ENCODE measurements at places on chromosomes 7 and 10.

DNA sequence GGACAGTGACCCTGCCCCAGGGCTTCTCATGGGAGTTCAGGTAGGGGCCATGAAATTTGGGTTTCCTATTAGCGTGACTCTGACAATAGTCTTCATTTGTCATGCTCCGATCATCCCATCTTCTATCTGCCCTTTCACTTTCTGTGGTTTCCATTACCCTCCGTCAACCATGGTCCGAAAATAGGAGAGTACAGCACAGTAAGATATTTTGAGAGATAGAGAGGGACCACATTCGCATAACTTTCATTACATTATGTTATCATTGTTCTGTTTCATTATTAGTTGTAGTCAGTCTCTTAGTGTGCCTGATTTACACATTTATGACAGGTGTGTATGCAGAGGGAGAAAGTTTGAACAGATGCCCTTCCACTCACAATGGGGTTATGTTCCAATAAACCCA, 649.2 kb downstream of the SDK1 start:
- peak; percentile 25 for ATAC-seq

GRCh38 chr7:90210981-90211380, 559 bp upstream of the STEAP2 start:
- no peak for ATAC-seq

DNA sequence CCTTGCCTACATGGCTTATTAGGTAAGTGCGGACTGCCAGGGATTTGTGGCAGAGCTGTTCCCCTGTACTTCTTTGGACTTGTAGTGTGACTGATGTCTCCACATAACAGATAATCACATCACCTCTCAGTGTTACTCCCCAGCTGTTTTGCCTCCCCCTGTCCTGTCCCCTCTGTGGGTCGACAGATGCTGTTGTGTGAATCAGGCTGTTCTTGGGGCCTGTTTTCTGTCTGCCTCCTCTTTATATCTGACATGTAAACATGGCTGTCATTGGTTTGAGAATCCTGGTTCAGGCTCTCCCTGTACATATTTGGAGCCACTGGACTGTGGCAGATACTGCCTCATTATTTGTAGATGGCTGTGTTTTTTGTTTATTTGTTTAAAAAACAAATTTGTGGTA, 22.7 kb downstream of the CCNY start:
- ATAC-seq, result no peak

- no peak for ATAC-seq
These were observed 330.4 kb upstream of the SEMA3A start for GRCh38 chr7:84524714-84525694.

DNA sequence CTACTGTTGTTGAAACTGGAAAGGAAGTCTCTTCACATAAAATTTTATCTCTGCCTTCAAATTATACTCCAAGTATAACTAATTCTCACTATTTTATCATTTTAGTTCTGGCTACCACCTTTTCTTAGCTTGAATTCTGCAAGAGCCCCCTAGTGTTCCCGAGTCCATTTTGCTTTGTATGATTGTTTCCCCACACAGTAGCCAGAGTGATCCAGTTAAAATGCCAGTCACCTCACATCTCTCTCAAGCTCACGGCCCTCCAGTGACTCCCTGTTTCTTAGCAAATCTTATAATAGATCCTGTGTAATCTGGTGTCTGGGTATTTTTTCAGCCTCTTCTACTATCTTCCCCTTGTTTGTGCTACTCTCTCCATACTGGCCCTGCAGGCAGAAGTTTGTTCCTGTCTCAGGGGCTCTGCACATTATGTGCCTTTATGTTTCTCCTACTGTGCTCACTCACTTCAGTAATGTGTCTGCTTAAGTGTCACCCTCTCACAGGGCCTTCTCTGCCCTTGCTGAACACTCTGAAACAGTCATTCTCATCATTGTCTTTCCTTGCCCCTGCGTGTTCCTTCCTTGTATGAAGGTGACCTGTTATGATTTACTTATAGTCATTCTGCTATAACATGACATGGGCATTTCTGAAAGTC, 8.9 kb downstream of the WAC start:
- no peak for ATAC-seq

DNA sequence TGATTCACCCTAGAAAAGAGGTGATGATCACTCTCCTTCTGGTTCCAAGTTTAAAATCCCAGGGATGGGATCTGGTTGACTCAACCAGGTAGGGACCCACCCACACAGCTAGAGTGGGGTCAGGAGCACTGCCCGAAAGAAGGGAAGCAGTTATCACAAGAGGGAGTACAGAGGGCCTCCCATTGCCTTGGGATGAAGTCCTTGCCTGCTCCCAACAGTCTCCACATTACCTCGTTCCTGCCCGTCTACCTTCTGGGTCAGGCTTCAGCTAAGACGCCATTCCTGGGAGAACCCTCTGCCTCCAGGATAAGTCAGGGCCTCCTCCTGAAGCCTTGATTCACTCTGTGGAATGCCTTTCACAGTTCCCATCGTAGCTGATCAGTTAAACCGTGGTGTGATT, 23.8 kb downstream of the ZMIZ2 start:
- no peak for ATAC-seq

GRCh38 chr7:87960239-87960638, 26.2 kb downstream of the ADAM22 start:
- ATAC-seq, result no peak

- no peak for ATAC-seq
These were observed 453.5 kb upstream of the SEMA3A start for GRCh38 chr7:84647797-84648757.

GRCh38 chr7:80991654-80992053, 72.8 kb upstream of the SEMA3C start:
- no peak for ATAC-seq

GRCh38 chr10:85655411-85655810, 711.2 kb downstream of the GRID1 start:
- no peak for ATAC-seq

GRCh38 chr10:81876253-81877077, 1.5 kb downstream of the NRG3 start:
- no peak for ATAC-seq

DNA sequence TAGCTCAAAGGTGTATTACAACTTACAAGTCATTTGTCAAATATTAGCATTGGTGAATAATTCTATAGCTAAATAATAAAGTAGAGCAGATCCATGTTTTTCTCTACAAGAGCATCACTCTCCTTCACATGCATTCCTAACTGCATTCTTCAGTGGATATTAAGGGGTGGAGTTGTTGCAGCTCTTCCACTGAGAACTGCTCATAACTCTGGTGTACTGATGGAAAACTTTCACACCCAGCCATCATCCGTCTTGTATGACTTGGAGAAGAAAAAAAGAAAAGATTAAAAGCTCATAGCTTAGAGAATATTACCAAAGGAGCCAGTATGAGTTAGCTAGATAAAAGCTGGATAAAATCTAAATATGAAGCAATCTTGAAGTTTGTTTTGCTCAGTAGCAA, 10.2 kb upstream of the FAM13C start:
- no peak for ATAC-seq

DNA sequence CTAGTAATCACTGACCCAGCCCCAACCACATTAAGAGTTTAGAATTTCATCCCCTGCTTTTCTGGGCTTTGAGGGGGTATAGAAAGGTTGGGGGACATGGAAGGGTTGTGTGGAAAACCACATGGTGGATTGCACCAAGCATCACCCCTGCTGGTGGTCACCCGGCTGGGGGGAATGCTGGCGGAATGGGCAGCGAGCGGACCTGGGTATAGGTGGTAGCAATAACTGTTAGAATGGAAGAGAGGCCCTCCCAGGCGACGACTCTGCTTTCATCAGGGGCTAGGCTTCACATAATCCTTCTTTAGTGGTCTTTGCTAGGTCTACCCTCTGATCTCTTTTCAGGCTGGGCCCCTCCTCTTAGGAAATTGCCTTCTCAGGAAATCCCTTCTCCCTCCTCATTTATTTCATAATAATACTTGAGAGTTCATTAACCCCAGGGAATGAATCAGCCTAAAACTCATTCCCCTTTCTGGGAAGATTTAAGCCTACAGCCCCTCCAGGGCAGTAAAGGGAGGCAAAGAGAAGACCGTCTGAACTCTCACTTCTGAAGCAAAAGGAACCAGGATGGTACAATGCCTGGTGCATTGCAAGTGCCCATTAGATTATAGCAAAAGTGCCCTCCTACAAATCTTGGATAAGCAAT, 90.7 kb upstream of the LEP start:
- ATAC-seq, result no peak

GRCh38 chr7:40288827-40289226, 154.0 kb downstream of the SUGCT start:
- ATAC-seq, result no peak

DNA sequence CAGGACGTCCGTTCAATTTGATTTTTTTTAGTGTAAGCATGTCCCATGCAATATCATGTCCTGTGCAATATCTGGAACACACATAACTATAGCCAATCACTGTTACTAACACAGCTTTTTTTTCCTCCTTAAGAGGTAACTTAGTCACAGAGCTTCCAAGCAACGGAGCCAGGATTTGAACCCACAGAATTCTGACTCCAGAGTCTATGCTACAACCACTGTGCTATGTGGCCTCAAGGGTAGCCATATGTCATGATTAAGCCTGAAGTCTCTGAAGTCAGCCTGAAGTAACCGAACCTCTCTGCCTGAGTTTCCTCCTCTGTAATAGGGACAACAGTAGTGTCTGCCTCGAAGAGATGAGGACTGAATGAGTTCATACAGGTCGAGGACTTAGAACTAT, 42.2 kb upstream of the TCF7L2 start:
- ATAC-seq, result no peak

DNA sequence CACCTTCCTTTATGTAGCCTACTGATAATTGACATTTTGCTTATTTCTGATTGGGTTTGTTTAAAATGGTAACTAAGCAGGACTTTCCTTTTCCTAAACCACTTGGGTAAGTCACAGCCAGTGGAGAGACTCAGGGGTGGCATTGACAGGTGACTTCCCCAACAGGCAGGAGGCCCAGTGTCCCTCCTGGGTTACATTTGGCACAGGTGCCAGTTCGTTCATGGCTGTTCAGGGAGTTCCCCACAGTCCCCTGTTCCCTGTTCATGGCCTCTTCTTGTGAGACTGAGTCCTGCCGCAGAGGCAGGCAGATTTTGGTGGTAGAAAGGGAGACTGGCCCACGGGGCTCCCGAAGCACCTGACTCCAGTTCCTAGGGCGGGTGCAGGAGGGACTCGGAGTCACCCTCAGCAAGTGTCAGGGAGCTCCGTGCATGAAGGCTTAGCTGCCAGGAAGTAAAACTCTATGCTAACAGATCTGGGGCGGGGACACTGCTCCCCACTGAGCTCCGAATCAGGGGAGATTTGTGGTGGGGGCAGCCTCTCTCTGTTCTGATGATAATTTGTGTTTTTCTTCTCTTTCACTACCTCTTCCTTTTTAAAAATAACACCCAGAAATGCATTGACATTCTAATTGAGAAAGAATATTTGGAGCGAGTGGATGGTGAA, 84.1 kb downstream of the EZH2 start:
- ATAC-seq, result no peak

- ATAC-seq, result no peak
These were observed 131.6 kb upstream of the TMEM72 start for GRCh38 chr10:44779511-44779910.

DNA sequence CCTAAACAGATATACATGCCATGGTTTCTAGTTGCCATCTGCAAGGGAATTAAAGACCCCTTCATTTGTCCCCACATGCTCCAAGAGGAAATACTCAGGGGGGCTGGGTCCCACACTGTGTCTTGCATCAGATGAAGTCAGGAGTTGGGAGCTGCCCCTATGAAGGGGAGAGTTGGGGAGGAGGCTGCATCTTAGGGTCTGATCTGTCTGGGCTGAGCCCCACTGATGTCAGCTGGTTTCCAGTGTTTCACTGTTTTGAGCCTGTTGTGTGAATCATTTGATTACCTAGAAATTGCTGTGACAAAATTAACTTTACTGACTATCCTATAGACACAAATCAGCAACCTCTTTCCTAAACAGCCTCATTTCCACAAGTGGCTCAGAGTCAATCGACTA, 4.9 kb upstream of the ADCY1 start:
- no peak for ATAC-seq

GRCh38 chr7:16847381-16847860, 34.4 kb downstream of the AGR3 start:
- ATAC-seq, result no peak

DNA sequence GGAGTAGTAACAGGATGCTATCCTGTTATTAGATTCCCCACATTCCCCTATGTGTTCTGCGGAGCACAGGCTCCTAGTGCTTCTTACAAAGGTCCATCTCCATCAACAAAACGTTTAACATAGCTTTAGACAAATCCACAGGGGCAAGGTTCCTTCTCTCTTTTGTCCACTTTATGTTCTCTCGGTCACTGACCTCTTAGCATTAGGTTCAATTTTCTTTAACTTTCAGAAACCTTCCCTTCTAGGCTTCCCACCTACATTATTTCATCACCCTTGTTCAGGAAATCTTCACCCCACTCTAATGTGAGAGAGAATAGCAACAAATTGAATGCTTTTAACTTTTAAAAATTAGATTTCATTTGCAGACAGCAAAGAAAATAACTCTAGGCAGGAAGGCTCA, 84.9 kb downstream of the DOCK4 start:
- ATAC-seq, result no peak

DNA sequence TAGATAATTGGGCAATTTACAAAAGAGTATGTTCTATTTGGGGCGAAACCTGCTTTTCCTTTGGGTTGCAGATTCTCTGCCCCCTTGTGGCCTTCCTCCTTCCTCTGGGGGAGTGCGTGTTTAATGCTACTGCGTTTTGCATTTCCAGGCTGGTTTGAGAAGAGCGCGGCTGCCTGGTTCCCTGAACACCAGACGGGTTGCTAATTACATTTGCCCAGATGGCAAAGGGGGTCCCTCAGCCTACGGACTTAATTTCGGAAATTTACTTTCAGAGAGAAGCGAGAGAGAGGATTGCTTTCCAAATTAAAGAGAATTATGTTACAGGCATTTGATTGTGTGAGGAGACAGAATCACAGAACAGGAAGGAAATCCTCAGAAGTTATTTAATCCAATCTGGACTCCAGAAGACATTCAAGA, 91.9 kb upstream of the JAZF1 start:
- no peak for ATAC-seq

- no peak for ATAC-seq
These were observed 8.2 kb downstream of the TMEM270 start for GRCh38 chr7:73869011-73869798.

GRCh38 chr10:77820349-77820748, 106.2 kb downstream of the DLG5 start:
- no peak for ATAC-seq

DNA sequence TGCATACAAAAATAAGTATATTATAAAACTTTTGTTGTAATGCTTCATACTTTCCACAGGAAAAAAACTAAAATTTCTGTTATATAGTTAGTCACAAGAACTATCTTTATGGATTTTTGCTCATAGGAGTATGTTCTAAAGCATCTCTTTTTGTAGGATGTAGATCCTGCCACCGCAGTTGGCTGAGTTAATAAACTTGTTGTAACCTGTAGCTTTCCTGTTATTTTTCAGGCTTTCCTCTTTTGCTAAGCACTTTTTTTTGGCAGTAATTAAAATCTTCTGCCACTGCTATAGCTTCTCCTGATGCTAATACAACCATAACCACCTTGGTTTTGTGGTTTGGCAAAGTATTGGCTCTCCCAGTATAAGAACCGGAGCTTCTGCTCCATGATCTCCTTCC, 60.3 kb downstream of the WNT2 start:
- no peak for ATAC-seq
